Thoracic aorta (tissue), 2 donors: ENCODE measurements at places on chromosomes 16 and 17. TPM values are rescaled to one million over a fixed set of nuclear protein-coding genes. Genes with fewer than 3 reads are reported as not detected.
A peak's percentile ranks its signal among the peaks of the same experiment; 100 is the strongest.

GRCh38 chr16:90015586-90016338, 3.5 kb downstream of the DBNDD1 start:
- no peaks in the 10 kb centered on the region for H3K36me3 ChIP-seq
- H3K4me1 ChIP-seq, result peaks cover 21% of the 10 kb centered on the region
- no peaks in the 10 kb centered on the region for H3K27me3 ChIP-seq
- H3K4me3 ChIP-seq, result no peak overlapping the region

GRCh38 chr16:47666434-47666833, 205.3 kb downstream of the PHKB start:
- no peak overlapping the region for H3K4me3 ChIP-seq
- no peak for DNase-seq
- H3K27ac ChIP-seq, result no peak overlapping the region
- H3K4me1 ChIP-seq, result no peaks in the 10 kb centered on the region
- peaks cover 15% of the 10 kb centered on the region for H3K36me3 ChIP-seq

GRCh38 chr17:77235370-77235941, 94.7 kb downstream of the SEC14L1 start:
- no peak for DNase-seq
- H3K4me1 ChIP-seq, result peaks cover 8% of the 10 kb centered on the region
- H3K27me3 ChIP-seq, result no peaks in the 10 kb centered on the region
- peak overlapping the region; percentile 68 for H3K4me3 ChIP-seq
- peak overlapping the region; percentile 88 for H3K27ac ChIP-seq

GRCh38 chr17:67150826-67151225, 94.2 kb downstream of the HELZ start:
- H3K36me3 ChIP-seq, result peaks cover 20% of the 10 kb centered on the region
- H3K27me3 ChIP-seq, result no peaks in the 10 kb centered on the region
- no peak overlapping the region for H3K27ac ChIP-seq

The LRRC46 gene
- total RNA-seq, result 0.42 TPM

The DCXR gene
- 33.9 TPM for total RNA-seq

The SBK1 gene
- 0.92 TPM for total RNA-seq

The CCL8 gene
- total RNA-seq, result 2.5 TPM

The C17orf75 gene
- total RNA-seq, result 7.6 TPM

The CDH11 gene
- 354 TPM for total RNA-seq

The CDH1 gene
- total RNA-seq, result 1.1 TPM

The ADAMTS18 gene
- total RNA-seq, result 0.14 TPM

The DDX19B gene
- 20.8 TPM for total RNA-seq
